ENCODE measurements at places on chromosomes 5 and 9. TPM values are rescaled to one million over a fixed set of nuclear protein-coding genes. Genes with fewer than 3 reads are reported as not detected.

INSL4 gene
- not detected for total RNA-seq

MYOT gene
- not detected for total RNA-seq

MYO10 gene
- total RNA-seq: 34.9 TPM

PRDM9 gene
- not detected for total RNA-seq

GRCh38 chr5:126448720-126449119 lies 25.5 kb downstream of the GRAMD2B start:
- no peak for DNase-seq

- DNase-seq: no peak
These were observed 16.7 kb upstream of the MED10 start for GRCh38 chr5:6395102-6395445.

DNA sequence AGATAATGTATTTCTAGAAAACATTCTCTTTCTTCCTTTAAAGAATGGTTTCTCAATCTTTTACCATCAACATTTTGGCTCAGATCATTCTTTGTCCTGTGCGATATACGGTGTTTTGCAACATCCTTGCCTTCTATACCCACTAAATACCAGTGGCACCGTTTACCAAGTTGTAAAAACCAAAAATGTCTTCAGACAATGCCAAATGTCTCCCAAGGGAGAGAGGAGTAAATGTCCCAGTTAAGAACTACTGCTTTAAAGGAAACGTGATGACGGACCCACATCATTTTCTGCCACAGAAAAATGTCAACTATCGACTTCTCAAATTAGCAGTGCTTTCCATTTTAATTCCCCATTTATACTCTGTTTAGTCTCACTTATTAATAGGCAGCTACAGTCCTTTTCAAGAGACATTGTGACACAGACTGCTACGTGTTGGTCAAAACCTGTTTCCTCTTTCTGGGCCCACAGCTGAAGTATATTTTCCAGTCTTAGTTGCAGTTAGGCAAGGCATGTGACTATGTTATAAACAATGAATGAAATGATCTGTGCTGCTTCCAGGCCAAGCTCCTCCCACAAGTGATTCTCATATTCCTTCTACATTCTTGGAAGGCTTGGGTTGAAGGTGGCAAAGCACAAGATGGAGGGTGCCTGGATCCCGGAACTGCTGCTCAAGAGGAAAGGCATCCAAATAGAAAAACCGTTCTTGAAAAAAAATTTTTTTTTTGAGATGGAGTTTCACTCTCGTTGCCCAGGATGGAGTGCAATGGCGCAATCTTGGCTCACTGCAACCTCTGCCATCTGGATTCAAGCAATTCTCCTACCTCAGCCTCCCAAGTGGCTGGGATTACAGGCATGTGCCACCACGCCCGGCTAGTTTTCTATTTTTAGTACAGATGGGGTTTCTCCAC lies 8.8 kb downstream of the PRXL2C start:
- DNase-seq: no peak

- DNase-seq: peak; percentile 90
These were observed 221.6 kb downstream of the NR2F1-AS1 start for GRCh38 chr5:93359296-93359959.

Measured in HCT116 (cell line).